ENCODE measurements at places on chromosomes 5 and 9.

DNA sequence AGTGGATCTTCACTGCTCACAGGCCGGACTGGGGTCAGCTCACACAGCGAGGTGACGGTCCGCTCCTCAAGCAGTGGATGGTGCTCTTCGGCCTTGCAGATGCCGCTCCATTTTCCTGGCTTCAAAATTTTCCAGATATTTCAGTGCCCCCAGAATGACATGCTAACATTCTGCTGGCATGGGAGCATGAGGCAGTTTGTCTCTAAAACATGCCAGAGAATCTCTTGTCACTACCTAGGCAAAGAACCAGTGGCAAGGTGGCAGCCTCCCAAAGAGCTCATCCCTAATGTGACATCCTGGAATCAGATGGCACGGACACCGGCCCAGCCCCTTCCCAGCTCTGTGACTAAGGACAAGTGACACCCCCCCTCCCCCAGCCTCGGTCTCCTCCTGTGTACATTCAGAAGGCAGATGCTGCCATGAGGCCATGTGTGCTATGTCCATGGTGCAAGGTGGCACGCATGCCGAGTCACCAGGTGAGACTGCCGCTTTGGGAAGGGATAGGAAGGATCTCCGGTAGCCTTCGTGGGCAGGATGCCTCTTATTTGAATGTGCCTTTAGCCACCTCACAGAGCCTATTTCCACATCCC is 2.7 kb downstream of the S1PR3 start:
- H3K27ac ChIP-seq, result peak overlapping the region; percentile 11
- no peak for DNase-seq
- H3K4me3 ChIP-seq, result peak overlapping the region; percentile 51

- no peaks in the 10 kb centered on the region for H3K36me3 ChIP-seq
- no peaks in the 10 kb centered on the region for H3K4me1 ChIP-seq
- no peak overlapping the region for H3K4me3 ChIP-seq
Observed at GRCh38 chr5:181044662-181045305, 4.7 kb downstream of the BTNL9 start.

DNA sequence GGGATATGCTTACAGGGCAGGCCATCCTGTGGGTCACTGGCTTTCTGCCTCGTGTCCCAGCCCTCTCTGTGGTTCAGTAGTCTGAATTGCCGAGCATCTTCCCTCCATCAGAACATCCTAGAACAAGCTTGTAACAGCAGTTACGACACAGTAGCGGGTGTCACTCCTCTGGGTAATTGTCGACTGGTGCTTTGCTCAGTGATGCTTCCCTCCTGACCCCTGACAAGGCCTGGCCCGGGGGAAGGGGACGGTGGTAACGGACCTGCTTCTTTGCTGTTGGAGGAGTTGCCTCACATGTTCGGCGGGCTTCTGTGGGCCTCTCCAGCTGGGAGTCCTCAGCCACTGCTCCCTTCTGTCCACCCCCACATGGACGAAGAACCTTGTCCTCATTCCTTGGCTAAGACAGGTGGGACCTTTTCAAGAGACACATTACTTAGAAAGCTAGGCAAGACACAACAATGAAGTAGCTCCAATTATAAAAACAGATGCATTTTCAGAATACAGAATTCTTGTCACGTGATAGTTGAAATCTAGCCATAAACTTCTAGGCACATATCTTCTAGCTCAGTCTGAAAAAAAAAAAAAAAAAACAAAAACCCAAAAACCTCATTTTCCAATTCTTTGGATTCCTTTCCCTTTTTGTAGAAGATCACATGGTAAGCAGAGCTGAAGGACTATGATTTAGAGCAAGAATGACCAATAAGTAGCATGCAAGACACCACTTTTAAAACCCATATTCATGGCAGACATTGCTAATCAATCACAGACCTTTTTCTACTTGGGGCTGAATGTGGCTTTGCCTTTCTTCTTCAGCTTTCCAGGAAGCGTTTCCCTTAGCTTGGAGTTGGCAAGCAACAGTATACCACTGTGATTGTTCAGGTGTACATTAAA is 25.0 kb downstream of the HMCN2 start:
- no peak overlapping the region for H3K4me3 ChIP-seq
- no peaks in the 10 kb centered on the region for H3K36me3 ChIP-seq
- H3K4me1 ChIP-seq, result no peaks in the 10 kb centered on the region

- no peaks in the 10 kb centered on the region for H3K36me3 ChIP-seq
- H3K27ac ChIP-seq, result no peak overlapping the region
- no peaks in the 10 kb centered on the region for H3K27me3 ChIP-seq
- no peak for DNase-seq
- H3K4me1 ChIP-seq, result no peaks in the 10 kb centered on the region
Observed at GRCh38 chr5:44372028-44372427, 17.2 kb downstream of the FGF10 start.

DNA sequence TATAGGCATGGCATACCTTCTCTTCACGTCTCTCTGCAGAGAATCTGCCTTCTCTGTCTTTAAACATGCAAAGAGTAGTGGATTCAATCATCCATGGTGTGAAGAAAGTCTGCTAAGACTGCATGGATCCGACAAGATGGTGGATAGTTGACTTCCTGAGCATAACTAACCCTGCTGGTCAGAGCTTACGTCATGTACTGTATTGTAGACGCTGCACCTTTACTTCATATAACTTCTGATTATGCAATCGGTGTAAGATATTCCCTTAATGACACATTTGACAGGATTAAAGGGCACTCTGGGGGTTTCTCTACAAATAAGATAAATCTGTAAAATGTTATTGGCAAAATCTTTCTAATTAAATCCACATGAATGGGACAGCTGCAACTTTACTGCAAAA is 240.3 kb upstream of the NREP start:
- H3K27me3 ChIP-seq, result no peaks in the 10 kb centered on the region
- H3K36me3 ChIP-seq, result no peaks in the 10 kb centered on the region
- no peaks in the 10 kb centered on the region for H3K4me1 ChIP-seq
- no peak for DNase-seq
- H3K27ac ChIP-seq, result no peak overlapping the region

DNA sequence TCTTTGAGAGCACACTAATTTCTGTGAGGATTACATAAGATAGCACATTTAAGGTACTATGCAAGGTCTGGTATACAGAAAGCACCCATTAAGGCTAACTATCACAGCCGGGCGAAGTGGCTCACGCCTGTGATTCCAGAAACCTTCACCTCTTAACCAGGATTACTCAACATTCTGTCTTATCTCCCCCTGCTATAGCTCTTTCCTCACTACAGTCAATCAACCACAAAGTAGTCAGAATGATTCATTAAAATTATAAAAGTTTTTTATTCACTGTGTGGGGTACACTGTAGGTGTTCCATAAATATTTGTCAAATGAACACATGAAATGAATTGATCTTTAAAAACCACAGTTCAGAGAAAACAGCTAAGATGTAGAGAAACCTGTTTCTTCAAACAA is 48.7 kb downstream of the CHD1 start:
- no peak overlapping the region for H3K27ac ChIP-seq
- H3K4me1 ChIP-seq, result no peaks in the 10 kb centered on the region
- no peak overlapping the region for H3K4me3 ChIP-seq
- no peak for DNase-seq
- H3K36me3 ChIP-seq, result peaks cover 95% of the 10 kb centered on the region
- no peaks in the 10 kb centered on the region for H3K27me3 ChIP-seq

- H3K36me3 ChIP-seq, result no peaks in the 10 kb centered on the region
- no peaks in the 10 kb centered on the region for H3K4me1 ChIP-seq
- no peak for DNase-seq
- H3K4me3 ChIP-seq, result no peak overlapping the region
- H3K27me3 ChIP-seq, result no peaks in the 10 kb centered on the region
- H3K27ac ChIP-seq, result peak overlapping the region; percentile 11
Observed at GRCh38 chr5:55538661-55539060, 3.9 kb upstream of the PLPP1 start.

GRCh38 chr9:135299239-135299590 is 180.4 kb upstream of the PPP1R26 start:
- DNase-seq, result no peak
- H3K27ac ChIP-seq, result no peak overlapping the region
- no peaks in the 10 kb centered on the region for H3K4me1 ChIP-seq

- no peaks in the 10 kb centered on the region for H3K36me3 ChIP-seq
- no peaks in the 10 kb centered on the region for H3K27me3 ChIP-seq
- H3K4me3 ChIP-seq, result no peak overlapping the region
- H3K4me1 ChIP-seq, result peaks cover 41% of the 10 kb centered on the region
- H3K27ac ChIP-seq, result peak overlapping the region; percentile 80
Observed at GRCh38 chr9:33300546-33300945, 10.2 kb downstream of the NFX1 start.

- H3K4me3 ChIP-seq, result no peak overlapping the region
- DNase-seq, result no peak
- no peaks in the 10 kb centered on the region for H3K36me3 ChIP-seq
- H3K4me1 ChIP-seq, result peaks cover 49% of the 10 kb centered on the region
- no peaks in the 10 kb centered on the region for H3K27me3 ChIP-seq
Observed at GRCh38 chr5:102789469-102789868, 34.4 kb downstream of the PAM start.

DNA sequence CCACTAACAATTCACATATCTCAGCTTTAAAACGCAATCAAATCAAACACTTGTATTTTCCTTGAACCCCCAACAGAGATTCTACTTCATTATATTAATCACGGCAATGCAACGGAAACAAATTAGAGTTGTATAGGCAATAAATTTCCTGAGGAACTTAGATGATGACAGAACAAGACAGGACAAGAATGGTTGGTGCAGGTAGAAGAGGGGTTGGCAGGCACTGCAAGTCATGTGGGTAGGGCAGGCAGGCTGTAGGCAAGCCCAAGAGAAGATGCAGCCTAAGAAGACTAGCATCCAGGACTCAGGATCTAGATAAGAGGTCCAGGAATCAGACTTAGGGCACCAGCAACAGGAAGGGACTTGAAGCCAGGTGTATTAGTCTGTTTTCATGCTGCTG is 16.6 kb upstream of the FEM1C start:
- no peak overlapping the region for H3K27ac ChIP-seq
- no peaks in the 10 kb centered on the region for H3K36me3 ChIP-seq
- no peak overlapping the region for H3K4me3 ChIP-seq
- no peaks in the 10 kb centered on the region for H3K27me3 ChIP-seq
- H3K4me1 ChIP-seq, result peaks cover 11% of the 10 kb centered on the region

GRCh38 chr5:136202469-136203205 is 9.7 kb upstream of the SMIM32 start:
- H3K27ac ChIP-seq, result no peak overlapping the region
- H3K4me3 ChIP-seq, result no peak overlapping the region
- H3K27me3 ChIP-seq, result no peaks in the 10 kb centered on the region
- no peak for DNase-seq
- H3K4me1 ChIP-seq, result no peaks in the 10 kb centered on the region

GRCh38 chr9:21030389-21031035 is 928 bp downstream of the HACD4 start:
- DNase-seq, result no peak
- H3K27me3 ChIP-seq, result no peaks in the 10 kb centered on the region
- peak overlapping the region; percentile 55 for H3K4me3 ChIP-seq
- no peak overlapping the region for H3K27ac ChIP-seq
- no peaks in the 10 kb centered on the region for H3K36me3 ChIP-seq

DNA sequence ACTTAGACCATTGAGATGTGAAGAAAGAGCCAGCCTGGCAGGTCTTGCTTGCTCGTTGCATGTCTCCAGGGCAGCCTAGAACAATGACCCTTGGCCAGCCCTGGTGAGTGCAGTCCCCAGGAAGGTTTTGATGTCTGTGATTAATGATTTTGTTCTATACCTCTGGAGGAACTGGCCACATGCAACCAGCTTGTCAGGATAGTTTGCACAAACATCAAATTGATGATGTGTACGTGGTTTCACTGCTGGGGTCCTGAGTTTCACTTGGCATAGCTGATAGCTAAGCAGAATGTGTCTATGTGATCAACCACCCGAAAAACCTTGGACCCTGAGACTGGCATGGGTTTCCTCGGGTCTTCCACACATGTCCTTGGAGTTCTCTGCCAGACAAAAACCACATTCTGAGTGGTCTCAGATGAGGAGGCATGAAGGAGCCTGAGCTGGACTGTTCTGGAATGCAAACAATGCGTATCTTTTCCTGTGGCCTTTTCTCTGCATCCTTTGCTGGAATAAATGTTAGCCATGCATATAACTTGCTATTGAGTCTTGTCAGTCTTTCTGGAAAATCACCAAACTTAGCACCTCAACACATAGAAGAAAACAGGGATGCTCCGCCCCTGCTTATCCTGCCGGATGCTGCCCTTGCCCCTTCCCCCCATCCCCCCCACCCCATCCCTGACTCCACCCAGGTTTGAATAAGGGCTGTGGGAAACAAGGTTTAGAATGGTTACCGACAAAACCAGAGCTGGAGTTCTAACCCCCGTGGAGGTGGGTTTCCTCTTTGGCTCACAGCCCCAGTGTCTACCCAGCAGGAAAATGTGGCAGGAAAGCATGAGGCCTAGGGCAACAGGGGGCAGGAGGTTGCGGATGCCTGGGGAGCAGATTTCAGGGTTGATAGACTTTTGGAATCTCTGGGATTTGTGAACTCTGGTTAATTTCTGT is 50.1 kb upstream of the ANKRD33B start:
- H3K4me1 ChIP-seq, result no peaks in the 10 kb centered on the region
- no peak overlapping the region for H3K27ac ChIP-seq
- H3K36me3 ChIP-seq, result no peaks in the 10 kb centered on the region
- no peaks in the 10 kb centered on the region for H3K27me3 ChIP-seq
- no peak for DNase-seq

DNA sequence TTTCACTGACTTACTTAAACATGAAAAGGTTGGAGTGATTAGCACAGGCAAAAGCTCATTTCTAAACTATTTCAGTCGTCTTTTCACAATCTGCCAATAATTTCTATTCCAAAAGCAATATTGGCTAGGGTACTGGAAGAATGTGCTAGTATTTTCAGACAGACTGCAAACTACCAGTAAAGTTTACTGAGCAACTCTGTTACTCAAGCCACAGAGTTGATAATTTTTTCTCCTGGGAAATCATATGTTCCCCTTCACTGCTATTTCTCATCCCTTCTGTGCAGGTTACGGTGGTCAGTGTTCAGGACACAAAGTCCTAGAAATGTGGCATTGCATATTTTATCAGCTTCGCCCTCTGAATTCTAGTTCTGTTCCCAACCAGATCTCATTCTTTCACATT is 343.3 kb upstream of the TNC start:
- no peaks in the 10 kb centered on the region for H3K36me3 ChIP-seq
- H3K27me3 ChIP-seq, result no peaks in the 10 kb centered on the region
- no peaks in the 10 kb centered on the region for H3K4me1 ChIP-seq
- no peak overlapping the region for H3K27ac ChIP-seq
- no peak overlapping the region for H3K4me3 ChIP-seq
- no peak for DNase-seq

DNA sequence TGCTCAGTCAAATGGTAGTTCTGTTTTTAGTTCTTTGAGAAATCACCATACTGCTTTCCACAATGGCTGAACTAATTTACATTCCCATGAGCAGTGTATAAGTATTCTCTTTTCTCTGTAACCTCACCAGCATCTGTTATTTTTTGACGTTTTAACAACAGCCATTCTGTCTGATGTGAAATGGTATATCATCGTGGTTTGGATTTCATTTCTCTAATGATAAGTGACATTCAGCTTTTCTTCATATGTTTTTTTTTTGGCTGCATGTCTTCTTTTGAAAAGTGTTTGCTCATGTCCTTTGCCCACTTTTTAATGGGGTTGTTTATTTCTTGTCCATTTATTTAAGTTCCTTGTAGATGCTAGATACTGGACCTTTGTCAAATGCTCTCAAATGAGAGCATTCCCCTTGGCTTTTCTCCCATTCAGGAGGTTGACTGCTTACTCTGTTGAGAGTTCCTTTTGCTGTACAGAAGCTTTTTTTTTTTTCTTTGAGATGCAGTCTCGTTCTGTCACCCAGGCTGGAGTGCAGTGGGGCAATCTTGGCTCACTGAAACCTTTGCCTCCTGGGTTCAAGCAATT is 58.7 kb upstream of the RGMB start:
- H3K36me3 ChIP-seq, result no peaks in the 10 kb centered on the region
- no peak overlapping the region for H3K27ac ChIP-seq
- no peaks in the 10 kb centered on the region for H3K27me3 ChIP-seq
- H3K4me3 ChIP-seq, result no peak overlapping the region
- H3K4me1 ChIP-seq, result no peaks in the 10 kb centered on the region

GRCh38 chr5:122019919-122020590 is 58.0 kb downstream of the LOX start:
- no peaks in the 10 kb centered on the region for H3K4me1 ChIP-seq
- no peak overlapping the region for H3K4me3 ChIP-seq
- no peaks in the 10 kb centered on the region for H3K36me3 ChIP-seq
- no peaks in the 10 kb centered on the region for H3K27me3 ChIP-seq

Measured in gastrocnemius medialis (tissue), 4 donors.